Naive thymus-derived CD4-positive, alpha-beta T cell (primary cell): ENCODE measurements at places on chromosomes 6 and 20. TPM values are rescaled to one million over a fixed set of nuclear protein-coding genes. Genes with fewer than 3 reads are reported as not detected.

Gene TCP11
- not detected for total RNA-seq

Gene NOX3
- total RNA-seq, result not detected

DNA sequence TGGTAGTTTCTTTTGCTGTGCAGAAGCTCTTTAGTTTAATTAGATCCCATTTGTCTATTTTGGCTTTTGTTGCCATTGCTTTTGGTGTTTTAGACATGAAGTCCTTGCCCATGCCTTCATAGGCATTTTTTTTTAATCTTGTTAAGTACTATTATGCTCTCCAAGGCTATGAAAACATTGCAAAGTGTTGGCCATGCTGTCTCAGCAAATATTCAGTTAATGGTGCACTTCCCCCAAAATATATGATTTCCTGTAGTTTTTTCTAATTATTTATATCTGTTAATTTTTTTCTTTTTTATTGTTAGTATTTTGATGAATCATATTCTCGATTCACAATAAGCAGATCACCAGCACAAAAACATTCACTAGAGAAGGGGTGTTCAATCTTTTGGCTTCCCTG is 806.1 kb upstream of the FLRT3 start:
- no peak for DNase-seq

Gene FRK
- total RNA-seq, result 0.05 TPM in 1 of 2 replicates, not detected in the other

- no peak for DNase-seq
Measured at GRCh38 chr6:134768931-134769330, 181.0 kb downstream of the ALDH8A1 start.

DNA sequence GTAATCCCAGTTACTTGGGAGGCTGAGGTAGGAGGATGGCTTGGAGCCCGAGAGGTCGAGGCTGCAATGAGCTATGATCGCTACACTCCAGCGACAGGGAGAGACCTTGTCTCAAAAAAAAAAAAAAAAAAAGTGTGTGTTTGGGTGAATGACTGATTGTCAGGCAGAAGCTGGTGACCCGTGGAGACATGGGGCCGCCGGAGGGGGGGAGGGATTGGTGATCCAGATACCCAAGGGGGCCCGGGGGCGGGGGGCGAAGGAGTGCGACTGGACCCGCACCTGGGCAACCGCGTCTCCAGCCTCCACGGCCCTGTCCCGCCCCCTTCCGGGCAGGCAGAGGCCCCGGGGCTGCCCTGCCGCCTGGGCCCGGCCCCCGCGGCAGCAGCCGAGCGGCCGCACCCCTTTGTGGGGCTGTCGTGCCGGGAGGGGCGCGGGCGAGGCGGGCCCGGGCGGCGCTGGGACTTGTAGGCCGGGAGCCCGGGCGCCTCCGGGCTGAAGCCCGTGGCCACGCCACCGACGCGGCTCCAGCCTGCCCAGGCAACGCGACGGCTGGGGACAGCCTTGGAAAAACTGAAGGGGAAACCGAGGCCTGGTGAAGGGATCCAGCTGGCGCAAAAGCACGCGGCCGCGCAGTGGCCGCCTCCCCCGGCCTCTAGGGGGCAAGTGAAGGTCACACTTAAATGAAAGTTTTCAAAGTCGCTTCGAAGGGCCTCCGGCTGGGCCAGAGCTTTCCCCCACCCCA is 2.1 kb upstream of the RBM38 start:
- peak; percentile 61 for DNase-seq

DNA sequence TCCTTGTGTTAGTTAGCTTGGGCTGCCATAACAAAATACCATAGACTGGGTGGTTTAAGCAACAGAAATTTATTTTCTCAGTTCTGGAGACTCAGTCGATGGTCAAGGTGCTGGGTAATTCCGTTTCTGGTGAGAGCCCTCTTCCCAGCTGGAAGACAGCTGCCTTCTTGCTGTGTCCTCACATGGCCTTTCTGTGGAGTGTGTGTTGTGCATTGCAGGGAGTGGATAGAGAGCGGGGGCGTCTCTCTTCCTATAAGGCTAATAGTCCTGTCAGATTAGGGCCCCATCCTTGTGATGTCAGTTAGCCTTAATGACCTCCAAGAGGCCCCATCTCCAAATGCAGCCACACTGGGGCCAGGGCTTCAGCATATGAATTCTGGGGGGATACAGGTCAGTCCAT is 19.2 kb downstream of the CHMP4B start:
- DNase-seq, result no peak

Gene MYLK4
- total RNA-seq, result 0.44 TPM

GRCh38 chr6:106187424-106187982 is 101.4 kb downstream of the PRDM1 start:
- DNase-seq, result no peak

- DNase-seq, result no peak
Measured at GRCh38 chr20:23541330-23541729, 27.0 kb downstream of the CST9L start.

Gene MUC21
- not detected for total RNA-seq

Gene TNF
- total RNA-seq, result 8.7 TPM

DNA sequence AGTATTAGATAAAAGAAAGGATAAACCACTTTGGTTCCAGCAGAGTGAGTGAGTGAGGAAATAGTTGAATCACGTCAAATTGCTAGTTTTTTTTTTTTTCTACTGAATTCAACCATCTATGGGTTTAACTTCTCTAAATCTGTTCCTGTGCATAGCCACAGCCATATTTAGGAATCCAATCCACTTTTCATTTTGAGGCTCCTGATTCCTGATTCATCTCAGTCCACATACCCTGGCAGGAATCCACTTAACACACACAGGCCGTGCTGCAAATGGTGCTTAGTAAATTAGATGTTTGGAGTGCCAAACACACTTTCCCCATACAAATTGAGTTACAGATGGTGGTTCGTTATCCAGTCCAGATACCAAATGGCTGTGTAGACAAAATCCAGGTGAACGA is 220.3 kb downstream of the ALDH8A1 start:
- no peak for DNase-seq
